SIG-M5 (cell line): ENCODE measurements at places on chromosomes 3 and 15.

DNA sequence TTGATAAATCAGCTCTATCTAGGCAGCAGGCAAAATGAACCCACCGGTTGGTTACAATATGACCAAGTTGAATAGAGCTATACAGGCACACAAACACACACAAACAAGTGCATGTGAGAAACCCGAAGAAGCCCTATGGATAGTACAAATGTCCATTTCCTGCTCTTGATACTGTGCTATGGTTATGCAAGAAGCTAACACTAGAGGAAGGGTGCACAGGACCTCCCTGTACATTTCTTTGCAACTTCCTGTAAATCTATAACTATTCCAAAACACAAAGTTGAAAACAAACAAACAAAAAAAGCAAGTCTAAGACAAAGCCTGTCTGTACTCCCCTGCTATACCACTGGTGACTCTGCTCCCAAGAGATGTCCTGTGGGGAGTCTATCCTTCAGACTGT lies 8.2 kb upstream of the FAM240A start:
- no peak for DNase-seq

DNA sequence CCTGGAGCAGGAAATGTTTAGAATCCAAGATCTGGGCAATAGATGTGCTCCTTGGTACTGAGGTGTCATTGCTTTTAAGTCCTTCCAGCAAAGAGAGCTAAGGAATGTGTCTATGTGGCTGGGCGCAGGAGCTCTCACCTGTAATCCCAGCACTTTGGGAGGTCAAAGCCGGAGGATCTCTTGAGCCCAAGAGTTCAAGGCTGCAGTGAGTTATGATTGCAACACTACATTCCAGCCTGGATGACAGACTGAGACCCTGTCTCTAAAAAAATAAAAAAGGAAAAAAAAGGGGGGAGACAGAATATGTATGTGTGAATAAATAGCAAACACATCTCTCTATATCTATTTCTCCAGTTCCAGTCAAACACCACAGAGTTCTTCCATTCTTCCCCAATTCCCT lies 4.3 kb upstream of the GPR62 start:
- DNase-seq, result no peak

- no peak for DNase-seq
Observed at GRCh38 chr15:53695365-53695764, 64.1 kb downstream of the WDR72 start.

GRCh38 chr3:52434491-52435115 lies 10.3 kb downstream of the SEMA3G start:
- DNase-seq, result no peak

GRCh38 chr3:82654708-82655107 lies 893.3 kb upstream of the GBE1 start:
- no peak for DNase-seq

- no peak for DNase-seq
Observed at GRCh38 chr3:169841171-169841570, 28.5 kb upstream of the LRRC34 start.

DNA sequence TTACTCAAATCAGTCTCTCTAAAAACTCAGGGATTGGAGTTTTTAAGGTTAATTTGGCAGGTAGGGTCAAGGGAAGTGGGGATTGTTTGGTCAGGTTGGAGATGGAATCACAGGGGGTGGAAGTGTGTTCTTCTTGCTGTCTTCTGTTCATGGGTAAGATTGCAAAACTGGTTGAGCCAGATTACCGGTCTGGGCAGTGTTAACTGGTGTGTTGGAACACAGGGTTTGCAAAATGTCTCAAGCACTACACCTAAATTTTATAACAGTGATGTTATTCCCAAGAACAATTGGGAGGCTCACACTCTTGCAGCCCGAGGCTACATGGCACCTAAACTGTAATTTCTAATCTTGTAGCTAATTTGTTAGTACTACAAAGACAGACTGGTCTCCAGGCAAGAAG lies 425.4 kb downstream of the PLOD2 start:
- no peak for DNase-seq

GRCh38 chr3:182785142-182785541 lies 8.2 kb upstream of the ATP11B start:
- DNase-seq, result no peak

DNA sequence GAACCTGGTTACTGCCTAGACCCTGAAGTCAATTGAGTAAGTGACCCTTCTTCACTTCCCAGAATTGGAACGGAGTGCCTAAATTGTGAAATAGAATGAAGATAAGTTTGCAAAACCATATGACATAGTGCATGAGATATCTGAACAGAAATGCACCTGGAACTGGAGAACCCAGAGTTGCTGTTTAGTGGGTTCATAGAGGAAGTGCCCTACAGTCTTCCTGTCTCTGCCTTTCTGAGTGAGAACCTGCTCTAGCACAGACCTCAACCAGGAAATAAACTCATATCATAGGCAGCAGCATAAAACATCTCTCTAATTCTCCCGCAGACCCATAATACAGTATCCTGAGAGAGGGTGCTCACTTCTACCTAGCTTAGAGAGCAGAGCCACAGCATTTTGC lies 82.9 kb downstream of the EOMES start:
- no peak for DNase-seq

GRCh38 chr3:160154033-160154432 lies 71.2 kb upstream of the C3orf80 start:
- no peak for DNase-seq

- DNase-seq, result no peak
Observed at GRCh38 chr3:71035314-71035713, 548.2 kb downstream of the FOXP1 start.

DNA sequence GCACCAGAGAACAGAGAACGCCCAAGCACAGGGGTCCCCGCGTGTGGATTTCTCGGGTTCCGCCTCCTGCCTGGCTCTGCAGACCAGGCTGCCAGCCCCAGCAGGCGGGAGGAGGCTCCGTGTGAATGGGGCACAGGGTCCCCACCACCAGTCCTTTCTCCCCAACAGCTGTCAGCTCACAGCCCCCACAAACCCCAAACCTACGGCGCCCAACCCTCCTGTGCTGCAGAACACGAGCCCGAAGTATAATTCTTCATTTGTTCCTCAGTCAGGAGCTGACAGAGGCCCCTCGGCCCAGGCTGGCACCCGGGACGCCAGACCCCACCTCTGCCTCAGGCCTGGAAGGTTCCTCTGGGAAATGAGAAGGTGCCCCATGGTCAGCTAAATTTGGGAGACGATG lies 78.0 kb downstream of the TBC1D2B start:
- DNase-seq, result no peak

- no peak for DNase-seq
Observed at GRCh38 chr3:66302288-66302687, 81.5 kb downstream of the SLC25A26 start.

DNA sequence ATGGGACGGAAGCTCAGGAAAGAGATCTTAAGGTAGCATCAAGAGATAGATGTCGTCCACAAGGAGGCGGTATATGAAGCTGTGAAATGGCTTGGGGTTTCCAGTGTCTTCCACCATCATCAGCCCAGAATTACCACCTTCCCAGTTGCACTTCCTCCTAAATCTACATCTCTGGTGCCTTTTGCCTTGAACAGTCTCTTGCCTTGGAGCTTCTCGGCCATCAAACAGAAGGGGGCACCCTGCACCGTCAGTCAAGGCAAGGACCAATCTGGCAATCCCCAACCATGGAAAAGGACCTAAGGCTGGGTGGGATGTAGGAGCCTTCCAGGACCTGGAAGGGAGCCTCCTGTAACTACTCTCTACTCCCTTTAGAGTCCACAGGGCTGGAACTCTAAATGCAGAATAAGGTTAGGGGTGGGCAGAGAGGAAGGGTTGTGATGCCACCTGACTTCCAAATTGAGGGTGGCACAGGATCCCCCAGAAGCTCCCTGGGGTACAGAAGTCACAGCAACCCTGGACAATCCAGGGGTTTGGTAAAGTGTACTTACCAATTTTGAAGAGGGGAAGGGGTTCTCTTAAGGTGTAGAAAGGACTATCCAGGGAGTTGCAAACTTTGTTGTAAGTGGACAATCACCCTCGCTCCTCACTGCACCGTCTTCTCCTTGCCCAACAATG lies 1.0 kb upstream of the RYR3 start:
- DNase-seq, result no peak
